NCI-H1105 treated with DMSO at 0.1 percent for 48 hours (cell line): ENCODE measurements at places on chromosomes 3 and 15.

DNA sequence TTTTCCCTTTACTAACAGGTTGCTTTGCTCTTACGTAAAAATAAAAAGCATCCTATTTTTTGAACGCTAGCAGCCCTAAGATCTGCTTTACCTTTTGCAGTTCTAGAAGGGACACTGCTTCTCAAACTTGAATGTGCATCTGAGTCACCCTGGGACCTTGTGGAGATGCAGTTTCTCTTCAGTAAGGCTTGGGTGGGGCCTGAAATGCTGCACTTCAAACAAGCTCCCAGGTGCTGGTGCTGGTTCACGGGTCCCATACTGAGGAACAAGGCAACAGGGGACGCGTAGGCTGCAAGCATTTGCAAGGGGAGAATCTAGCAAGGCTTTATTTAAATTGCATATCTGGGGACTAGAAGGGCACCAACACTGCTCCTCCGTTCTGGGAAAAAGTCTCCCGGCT, 30.0 kb downstream of the MB21D2 start:
- DNase-seq = no peak

DNA sequence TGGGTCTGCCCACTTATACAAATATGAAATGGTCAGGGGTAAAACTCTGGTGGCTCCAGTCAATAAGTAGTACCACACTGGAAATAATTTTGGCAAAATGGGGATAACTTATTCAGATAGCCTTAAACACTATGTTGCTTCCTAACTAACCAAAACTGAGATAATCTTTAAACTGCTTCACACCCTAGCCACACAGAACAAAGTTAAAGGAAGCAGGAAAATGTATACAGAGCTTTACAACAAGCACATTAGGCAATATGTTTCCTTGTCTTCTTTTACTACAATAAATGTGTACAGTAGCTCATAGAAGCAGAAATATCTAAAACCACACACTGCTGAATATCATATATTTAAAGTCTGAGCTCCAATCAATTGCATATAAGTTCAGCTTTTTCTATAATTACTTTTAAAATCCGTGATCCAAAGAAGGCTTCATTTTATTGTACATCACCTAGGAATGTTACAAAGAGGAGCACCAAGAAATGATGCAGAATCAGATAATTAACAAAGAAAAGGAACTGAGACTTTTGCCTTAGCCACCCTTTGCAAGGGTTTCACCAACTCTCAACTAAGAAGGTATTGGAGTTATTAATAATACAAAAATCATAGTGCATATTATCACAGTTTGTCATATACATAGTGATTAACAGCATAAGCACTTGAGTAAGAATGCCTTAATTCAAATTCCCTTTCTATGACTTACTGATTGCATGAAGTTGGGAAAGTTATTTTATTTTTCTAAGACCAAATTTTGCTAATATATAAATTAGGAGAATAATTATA, 9.2 kb upstream of the SSR3 start:
- DNase-seq = no peak

- no peak for DNase-seq
Measured at GRCh38 chr15:78914027-78914764, 30.6 kb downstream of the CTSH start.

DNA sequence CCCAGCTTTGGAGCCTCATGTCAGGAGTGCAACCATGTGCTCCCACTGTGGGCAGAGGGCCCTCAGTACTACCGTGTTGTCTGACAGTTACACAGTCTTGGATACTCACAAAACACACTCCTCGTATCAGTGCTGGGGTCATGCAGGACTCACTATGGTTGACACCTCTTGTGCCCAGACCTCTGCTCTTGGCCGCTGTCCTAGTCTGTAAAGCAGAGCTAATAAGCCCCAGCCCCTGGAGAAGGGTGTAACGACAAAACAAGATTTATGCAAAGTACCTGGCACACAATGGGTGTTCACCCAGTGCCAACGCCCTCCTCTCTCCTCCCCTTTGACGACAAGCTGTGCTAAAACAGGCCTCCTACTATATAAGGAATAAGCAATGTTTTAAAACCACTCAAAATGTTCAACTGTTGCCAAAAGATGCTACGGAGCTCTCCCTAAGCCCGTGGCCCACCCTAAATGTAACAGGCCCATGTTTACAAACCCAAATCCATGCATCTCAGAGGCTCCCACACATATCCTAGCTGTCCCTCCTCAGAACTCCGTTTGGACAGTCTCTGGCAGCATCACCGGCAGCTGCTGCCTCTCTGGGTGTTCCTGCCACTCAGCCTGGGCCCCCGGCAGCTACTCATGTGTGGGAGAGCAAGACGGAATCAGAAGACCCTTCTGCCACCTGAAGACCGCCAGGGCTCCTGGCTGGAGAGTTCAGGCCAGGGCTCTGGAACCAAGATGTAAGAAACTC, 65.8 kb downstream of the MRPL46 start:
- no peak for DNase-seq

DNA sequence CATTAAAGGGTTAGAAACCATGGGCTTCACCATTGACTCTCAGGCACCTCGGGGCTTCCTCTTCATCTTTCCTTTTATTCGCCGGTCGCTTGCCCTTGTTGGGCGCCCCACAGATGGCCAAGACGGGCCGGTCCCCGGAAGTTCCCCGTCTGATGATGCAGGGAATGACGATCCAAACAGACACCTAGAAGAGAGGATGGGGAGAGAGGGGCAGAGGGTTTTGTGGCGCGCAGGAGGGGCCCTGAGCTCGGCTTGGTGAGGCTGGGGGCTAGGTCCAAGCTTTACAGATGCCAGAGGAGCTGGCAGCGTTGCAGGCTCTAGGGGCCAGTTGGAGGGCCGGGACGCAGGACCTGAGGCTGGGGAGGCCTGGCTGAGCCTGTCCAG, 532 bp upstream of the ESYT3 start:
- DNase-seq = no peak

- DNase-seq = no peak
Measured at GRCh38 chr3:41989518-41989917, 27.6 kb upstream of the ULK4 start.

GRCh38 chr3:9271903-9272302, 22.5 kb upstream of the SRGAP3 start:
- no peak for DNase-seq

GRCh38 chr3:102532901-102533300, 98.1 kb downstream of the ZPLD1 start:
- no peak for DNase-seq

DNA sequence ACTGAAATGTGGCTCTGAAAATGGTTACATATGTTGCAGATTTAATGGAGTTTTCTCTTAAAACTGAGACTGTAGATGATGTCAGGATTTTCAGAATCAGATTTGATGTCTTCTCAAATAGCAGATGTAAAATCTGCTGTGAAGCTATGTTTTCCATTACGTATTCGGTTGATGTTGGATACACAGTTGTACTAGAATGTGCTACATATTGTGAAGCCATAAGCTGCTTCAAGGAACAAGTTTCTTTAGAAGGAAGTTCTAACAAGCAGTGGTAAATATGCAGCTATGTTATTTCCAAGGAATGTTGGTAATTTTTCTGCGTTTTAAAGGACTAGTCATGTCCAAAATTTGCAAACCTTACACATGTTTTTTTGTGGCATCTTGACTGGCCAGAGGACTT, 197.7 kb downstream of the RBMS3 start:
- no peak for DNase-seq

DNA sequence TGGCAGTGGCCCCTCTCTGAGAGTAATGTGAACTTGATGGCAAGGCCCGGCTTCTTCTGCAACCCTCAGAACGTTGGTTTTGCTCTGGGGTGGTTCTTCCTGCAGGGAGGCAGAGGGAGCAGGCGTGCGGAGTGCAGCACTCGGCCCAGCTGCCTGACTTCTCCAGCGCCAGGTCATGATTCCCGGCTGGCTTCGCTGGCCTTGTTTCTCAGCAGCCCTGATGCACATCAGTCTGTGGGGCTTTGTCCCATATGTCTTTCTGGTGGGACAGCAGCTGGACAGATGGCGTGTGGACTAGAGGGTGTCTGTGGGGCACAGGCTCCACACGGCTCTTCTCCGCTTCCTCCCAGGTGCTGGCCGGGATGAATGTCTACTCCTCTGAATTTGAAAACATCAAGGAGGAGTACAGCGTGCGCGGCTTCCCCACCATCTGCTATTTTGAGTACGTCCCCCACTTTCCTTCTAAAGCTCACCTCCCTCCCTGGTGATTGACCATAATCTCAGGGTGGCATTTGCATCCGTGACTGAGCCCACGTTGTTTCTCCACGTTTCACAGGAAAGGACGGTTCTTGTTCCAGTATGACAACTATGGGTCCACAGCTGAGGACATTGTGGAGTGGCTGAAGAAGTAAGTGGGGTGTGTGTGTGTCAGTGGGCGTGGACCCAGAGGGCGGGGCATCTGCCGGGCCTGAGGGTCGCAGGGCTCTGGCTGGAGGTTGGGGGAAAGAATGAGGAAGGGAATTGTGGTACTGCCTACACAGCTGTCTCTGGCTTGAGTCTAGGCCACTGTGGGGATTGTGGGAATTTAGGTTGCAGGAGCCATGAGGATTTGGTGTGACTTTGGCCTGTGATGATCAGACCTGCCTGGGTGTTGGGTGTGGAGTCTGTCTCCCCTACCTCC, 57.1 kb downstream of the PDIA5 start:
- DNase-seq = no peak

DNA sequence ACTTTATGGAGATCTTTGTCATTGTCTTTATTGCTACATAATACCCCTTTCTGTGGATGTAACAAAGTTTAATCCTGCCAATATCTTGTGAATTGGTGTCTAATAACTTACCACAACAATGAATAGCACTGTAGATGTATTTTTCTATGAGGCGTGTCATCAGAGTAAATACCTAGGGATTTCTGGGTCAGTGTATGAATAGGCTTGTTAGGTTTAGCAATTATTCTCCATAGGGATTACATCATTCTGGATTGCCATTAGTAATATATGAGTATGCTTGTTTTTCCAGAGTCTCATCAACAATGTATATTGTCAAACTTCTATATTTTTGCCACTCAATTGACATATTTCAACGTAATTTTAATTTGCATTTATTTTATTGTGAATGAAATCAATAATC, 67.9 kb downstream of the UNC13C start:
- DNase-seq = no peak

GRCh38 chr3:126834596-126835471, 130.8 kb downstream of the CHCHD6 start:
- no peak for DNase-seq

GRCh38 chr3:143124601-143125520, 5.3 kb downstream of the CHST2 start:
- DNase-seq = peak; percentile 76

DNA sequence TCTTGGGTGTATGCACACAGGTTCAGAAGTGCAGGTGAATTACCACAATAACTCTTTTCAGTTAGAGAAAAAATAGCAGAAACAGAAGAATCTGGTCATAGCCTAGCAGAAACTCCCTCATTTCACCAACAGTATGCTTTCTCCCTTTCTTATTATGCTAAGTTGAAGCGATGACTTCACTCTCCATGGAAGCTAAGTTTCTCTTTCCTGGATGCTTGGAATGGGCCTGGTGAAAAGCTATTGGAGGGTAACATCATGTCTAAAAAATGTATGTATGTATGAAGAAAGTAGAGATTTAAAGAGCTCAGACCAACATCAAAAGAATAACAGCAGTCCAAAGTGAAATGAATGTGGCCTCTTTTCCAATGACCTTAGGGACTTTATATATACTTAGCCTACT, 145.5 kb downstream of the TIGIT start:
- DNase-seq = no peak

- DNase-seq = no peak
Measured at GRCh38 chr15:71341811-71342550, 226.7 kb downstream of the THSD4 start.

DNA sequence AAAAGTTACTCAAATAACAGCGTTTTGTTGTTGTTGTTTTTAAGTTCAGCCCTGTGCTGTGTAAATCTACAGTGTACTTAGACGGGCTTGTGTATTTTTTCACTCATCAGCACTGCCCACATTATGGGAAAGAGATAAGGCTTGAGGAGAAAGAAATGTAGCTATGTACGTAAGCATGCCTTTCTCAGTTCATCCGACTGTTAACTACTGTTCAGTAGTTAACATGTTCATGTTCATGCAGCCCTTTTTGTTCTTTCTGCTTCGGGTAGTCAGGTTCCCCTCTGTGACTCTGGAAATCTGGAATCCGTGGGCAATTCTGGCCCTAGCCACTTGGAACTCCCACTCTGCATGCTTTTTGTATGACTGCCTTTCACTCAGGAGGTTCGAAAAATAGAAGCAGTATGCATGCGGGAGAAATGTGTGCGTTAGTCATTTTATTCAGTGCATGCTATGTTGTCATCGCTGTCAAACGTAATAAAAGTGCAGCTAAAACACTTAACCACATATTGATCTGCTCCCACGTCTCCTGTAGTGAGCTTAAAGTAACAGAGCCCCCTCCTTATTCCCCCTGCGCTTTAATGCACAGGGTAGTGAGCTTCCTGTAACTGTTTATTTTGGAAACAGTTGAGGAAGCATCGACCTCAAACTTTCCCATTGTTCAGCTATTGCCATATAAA, 283.1 kb upstream of the NR2F2 start:
- DNase-seq = no peak

DNA sequence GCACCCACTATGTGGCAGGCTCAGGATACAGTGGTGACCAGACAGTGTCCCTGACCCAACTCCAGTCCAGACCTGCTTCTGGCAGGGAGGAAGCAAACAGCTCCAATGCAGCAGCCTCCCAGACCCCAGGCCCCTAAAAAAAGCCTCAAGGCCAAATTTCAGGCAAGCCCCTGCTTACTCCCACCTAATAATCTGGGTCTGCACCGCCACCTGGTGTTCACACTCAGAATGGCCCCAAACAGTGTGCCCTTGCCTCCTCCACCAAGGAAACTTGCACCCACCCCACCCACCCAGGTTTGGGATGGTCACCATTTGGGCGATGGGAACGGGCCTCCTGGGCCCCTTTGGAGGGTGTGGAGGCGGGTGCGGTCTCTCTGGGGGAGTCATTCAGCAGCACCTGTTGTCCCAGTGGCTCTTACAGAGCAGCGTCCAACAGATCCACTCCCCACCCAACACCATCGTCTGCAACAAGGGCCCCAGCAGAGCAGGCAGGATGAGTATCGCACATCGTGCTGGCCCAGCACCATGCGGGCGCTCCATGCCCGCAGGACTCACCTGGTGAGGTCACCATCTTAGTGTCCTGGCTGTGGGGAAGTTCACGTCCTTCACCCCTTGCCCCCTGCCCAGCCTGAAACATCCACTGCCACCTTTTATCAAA, 17.3 kb downstream of the C3orf18 start:
- peak; percentile 12 for DNase-seq
